ENCODE measurements at places on chromosomes 5 and 9. TPM values are rescaled to one million over a fixed set of nuclear protein-coding genes. Genes with fewer than 3 reads are reported as not detected.
A peak's percentile ranks its signal among the peaks of the same experiment; 100 is the strongest.

- no peak for DNase-seq
Observed at GRCh38 chr5:147986134-147986757, 77.5 kb upstream of the SPINK5 start.

- DNase-seq, result no peak
Observed at GRCh38 chr5:172881691-172882370, 47.8 kb downstream of the ERGIC1 start.

DNA sequence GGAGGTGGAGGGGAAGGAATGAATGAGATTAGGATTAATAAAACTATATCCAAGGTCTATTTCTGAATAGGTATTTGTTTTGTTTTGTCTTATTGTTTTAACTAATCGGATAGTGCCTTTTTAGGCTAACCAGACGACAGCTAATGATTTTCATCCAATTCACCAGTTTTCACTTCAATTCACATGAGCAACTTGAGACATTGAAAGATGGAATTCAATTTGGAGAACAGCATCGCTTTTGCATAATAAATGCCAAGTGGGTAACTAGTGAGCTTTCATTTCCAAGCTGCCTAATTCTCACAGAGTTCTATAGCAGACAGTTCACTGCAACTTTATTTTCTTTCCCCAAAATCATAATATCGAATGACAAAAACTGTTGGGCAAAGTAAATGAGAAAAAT lies 5.0 kb downstream of the AGXT2 start:
- no peak for DNase-seq

Gene SLC34A3
- 36.0 TPM for polyA plus RNA-seq

GRCh38 chr9:123419721-123420591 lies 64.0 kb downstream of the CRB2 start:
- DNase-seq, result peak; percentile 47

GRCh38 chr5:96076451-96076850 lies 114.8 kb upstream of the ELL2 start:
- no peak for DNase-seq

- no peak for DNase-seq
Observed at GRCh38 chr5:19739671-19740070, 248.3 kb downstream of the CDH18 start.

DNA sequence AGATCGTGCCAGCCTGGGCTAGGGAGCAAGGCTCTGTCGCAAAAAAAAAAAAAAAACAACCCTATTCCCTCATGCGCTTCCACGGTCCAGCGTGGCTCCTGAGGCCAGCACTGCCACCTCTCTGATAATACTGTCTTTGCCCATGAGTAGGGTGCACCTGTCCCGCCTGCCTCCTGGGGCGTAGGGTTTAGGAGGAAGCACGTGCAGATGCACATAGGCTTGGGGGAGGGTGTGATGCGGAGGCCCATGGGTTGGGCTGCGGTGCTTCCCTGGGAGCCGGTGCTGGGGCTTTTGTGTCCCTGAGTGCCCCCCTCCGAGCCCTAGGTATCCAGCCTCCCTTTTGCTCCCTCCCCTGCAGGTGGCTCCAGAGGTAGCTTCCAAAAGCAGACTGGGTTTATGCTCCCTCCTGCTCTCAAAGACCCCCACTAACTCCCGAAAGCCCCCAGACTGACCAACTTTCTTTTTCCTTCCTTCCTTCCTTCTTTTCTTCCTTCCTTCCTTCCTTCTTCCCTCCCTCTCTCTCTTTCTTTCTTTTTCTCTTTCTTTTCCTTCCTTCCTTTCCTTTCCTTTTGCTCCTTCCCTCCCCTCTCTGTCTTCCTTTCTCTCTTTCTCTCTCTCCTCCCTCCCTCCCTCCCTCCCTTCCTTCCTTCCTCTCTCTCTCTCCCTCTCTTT lies 12.8 kb downstream of the FGFR4 start:
- no peak for DNase-seq

DNA sequence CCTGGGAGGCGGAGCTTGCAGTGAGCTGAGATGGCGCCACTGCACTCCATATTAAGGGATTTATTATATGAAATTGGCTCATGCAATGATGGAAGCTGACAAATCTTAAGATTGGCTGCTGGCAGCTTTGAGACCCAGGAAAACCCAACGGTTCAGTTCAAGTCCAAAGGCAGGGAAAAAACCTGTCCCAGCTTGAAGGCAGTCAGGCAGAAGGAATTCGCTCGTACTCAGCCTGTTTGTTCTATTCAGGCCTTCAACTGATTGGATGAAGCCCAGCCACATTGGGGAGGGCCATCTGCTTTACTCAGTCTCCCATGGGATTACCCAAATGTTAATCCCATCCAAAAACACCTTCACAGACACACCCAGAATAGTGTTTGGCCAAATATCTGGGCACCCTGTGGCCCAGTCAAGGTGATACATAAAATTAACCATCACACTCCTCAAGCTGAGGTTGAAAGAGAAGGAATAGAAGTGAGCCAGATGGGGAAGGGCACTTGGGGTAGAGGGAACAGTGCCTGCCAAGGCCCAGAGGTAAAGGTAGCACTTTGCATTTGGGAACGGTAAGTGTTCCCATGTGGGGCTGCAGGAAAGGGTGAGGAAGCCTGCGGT lies 8.5 kb upstream of the ORM1 start:
- no peak for DNase-seq

DNA sequence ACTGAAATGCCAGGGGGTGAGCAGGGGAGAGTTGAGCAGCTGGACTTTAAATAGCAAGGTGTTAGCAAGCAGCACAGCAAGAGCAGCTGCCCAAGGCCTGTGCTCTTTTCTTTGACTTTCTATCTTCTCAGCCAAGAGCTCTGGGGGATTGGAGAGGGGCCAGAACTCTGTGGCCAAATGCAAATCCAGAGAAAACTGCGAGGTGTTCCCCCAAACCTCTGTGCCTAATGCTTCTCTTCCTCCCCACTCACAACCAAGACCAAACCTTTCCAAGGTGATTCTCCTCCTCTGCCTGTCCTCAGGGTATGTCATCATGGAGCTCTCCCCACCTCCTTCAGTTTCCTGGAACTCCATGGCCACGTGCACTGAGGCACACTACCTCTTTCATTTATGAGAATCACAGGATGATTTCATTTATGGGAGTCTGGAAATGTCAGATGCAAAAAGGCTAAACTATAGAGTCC lies 118.7 kb upstream of the WWC1 start:
- no peak for DNase-seq

DNA sequence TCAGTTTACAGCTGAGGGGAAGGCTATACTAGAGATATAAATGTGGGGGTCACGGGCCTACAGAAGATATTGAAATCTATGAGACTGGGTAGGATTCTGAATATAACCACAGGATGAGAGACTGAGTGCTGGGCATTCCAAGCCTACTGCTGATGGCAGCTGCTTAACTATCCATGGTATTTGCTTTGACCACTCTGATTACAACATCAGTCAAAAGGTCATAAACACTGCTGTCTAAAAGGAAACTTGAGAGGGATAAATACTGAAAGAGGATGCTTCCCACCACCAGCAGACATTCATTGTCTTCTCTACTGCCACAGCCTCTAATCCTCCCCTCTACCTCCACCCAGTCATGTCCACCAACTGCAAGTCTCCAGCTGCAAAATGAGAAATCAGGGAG lies 3.8 kb downstream of the ZNF622 start:
- peak; percentile 12 for DNase-seq

- no peak for DNase-seq
Observed at GRCh38 chr5:141522301-141522700, 33.4 kb downstream of the PCDHGC5 start.

DNA sequence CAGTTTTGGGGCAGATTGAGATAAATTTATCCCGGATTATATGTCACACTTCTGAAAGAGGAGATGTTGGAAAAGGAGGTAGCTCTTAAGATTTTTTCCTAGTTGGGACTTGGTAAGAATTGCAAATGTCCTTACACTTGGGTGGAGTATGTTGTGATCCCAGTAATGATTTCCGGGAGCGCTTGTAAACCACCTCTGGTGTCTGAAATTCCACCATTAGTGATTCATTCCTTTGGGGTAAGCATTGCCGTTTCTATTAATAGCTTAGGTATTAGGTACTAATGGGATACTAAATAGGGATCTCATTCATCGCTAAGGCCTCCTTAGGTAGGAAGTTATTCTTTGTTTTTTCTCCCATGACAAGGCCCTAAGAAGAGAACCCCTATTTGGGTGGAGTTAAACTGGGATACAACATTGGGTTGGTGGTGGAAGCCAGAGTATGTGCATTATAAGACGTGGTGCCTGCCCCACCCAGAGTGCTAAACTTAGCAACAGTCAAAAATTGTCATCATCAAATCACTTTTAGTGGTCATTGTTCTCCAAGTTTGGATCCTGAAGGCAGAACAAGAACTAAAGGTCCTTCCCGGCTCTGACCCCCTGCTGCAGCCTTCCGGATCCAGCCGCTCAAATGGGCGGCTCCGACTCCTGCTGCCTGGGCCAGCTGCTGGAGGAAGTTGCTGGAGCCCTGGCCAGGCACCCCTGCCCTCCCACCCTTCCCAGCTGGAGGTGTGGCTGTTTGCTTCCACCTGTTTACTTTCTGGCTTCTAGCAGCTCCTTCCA lies 31.7 kb upstream of the DAB2IP start:
- DNase-seq, result no peak

Gene CD274
- polyA plus RNA-seq, result 2.0 TPM

DNA sequence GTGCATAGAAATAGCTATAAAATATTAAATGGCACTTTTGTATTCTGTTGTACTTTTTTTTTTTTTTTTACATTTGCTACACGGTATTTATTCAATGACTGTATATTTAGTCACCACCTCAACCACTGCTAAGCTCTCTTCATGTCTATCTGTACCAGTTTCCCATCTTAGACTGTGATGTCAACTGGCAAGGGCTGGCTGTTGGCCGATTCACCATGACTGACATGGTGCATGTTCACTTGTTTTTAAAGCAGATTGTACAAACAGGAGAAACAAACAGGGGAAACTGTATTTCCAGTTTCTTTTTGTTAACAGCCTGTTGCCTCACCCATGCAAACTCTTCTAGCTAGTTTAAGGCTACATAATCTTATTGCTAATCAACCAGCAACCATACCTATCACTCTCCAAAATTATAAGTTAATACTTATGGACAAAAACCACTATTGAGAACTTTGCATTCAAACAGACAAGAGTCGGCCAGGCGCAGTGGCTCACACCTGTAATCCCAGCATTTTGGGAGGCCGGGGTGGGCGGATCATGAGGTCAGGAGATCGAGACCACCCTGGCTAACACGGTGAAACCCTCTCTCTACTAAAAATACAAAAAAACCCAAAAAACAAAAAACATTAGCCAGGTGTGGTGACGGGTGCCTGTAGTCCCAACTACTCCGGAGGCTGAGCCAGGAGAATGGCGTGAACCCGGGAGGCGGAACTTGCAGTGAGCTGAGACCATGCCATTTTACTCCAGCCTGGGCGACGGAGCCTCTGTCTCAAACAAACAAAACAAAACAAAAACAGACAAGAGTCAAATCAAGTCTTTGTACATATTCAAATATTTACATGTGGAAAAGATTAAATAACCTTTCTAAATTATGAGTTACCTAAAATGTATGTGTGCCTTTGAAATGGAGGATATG lies 13.2 kb downstream of the ZFAND5 start:
- no peak for DNase-seq

- no peak for DNase-seq
Observed at GRCh38 chr5:143374496-143375217, 28.8 kb downstream of the NR3C1 start.

Gene MYMK
- not detected for polyA plus RNA-seq

Gene TAF11L10
- not detected for polyA plus RNA-seq

DNA sequence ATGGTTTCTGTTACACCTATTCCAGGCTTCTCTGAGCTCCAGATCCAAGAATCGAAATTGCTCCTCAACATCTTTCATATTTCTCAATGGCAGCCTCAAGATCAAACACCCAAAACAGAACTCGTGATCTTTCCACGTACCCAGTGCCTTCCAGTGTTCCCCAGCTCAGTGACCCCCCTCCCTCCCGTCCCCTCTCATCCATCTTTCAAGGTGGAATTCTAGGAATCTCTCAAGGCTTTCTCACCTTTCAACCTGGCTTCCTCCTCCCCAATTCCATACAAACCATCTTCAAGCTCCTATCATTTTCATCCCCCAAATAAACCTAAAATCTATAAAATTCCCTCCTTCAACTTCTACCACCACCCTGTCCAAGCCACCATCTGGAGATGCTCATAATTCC lies 615.3 kb downstream of the BNC2 start:
- no peak for DNase-seq

Gene PDCD1LG2
- polyA plus RNA-seq, result 1.5 TPM

Gene AGXT2
- 215 TPM for polyA plus RNA-seq

DNA sequence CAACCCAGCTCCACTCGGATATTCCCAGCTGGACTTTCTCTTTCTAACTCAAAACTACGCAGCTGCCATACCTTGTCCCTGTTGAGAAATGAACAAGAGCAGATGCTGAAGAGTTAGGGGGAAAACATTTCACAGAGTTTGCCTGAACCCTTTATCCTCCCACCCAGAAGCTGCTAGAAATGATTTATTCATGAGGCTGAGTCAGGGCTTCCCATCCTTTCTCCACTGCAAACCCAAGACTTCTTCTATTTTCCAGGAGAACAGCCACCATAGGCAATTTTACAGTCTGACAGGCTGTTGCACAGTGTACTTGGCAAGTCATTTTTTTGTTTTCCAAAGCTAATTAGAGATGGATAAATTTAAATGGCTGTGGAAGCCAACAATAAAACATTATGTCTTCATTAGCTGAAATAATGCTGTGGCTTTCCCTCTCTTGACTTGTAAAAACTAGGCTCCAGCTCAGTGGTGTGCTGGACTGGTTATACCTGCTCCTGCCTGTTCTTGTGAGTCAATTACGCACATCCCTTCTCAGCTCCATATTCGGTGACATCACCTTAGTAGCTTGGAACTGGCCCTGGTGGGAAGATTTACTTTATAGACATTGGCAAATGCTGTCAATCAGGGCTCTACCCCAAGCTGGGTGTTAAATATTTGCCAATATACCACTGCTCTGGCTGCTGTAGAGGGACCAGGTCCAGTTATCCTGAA lies 71.9 kb downstream of the KIF4B start:
- DNase-seq, result no peak

- no peak for DNase-seq
Observed at GRCh38 chr9:78261403-78262001, 25.6 kb downstream of the CEP78 start.

DNA sequence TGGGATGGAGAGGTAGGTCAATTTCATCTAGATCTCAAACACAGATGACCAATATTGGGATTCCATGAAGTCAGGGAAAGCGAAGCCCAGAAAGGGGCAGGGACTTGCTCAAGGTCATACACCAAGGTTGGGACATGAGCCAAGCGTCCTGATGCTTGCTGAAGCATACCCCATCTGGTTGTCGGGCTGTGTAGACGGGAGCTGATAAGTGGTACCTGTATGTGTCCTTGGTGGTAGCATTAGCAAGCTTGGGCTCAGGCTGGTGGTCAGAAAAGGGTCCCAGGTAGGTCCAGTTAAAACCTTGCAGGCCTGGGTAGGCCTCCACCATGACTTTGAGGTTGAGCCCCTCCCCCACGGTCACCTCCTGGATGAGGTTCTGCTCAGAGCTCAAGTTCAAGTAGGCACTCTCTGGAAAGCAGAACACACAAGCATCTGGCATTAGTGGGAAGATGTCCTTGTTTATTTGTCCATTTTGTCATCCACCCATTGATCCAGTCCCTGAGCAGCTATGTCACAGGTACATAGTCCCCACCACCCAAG lies 13.2 kb downstream of the CSF1R start:
- peak; percentile 14 for DNase-seq

GRCh38 chr9:87405677-87406542 lies 91.8 kb upstream of the DAPK1 start:
- DNase-seq, result peak; percentile 76

GRCh38 chr5:121086671-121087070 lies 622.6 kb downstream of the PRR16 start:
- DNase-seq, result no peak

All from kidney (tissue), 22 donors.